Fibroblast of skin of back (primary cell): ENCODE measurements at places on chromosomes 7 and 10.

GRCh38 chr10:110836706-110837105, 35.0 kb upstream of the PDCD4 start:
- DNase-seq: no peak

- no peak for DNase-seq
Measured at GRCh38 chr7:103336761-103337160, 7.8 kb downstream of the DNAJC2 start.

DNA sequence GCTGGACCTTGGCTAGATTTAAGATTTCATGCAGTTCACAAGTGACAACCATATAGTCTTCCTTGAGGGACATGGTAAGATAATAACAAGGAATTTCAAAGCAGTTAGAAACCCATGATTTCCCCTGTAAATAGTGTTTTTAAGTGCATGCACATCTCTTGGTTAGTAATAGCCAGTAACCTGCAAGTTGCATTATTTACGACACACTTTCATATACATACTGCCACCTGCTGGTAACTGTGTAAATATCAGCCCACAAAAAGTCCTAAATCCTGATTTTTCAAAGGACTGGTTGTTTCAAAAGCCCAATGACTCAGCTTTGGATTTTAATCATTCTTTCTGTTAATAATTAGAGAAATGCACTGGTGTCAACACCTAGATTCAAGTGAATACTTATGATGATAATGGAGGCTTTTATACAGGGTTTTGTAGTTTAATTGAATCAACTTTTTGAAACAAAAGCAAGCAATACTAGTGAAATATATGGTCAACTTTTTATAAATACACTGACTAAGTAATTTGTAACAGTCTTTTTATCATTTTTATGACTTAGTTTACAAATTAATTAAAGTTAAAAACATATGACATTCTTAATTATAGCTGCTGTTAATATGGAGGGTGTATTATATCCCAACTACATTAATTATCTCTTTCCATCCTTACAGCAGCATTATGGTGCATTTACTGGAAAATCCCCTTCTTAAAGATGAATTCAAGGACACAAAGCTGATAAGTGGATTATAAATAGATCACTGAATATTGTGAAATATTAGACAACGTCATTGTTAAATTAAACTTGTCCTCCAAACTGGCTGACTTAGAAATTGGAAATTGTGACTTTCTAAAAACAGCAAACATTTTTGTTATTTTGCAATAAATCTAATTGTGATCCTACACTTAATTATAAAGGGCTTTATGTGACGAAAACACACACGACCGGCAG, 367.7 kb upstream of the SEMA3D start:
- DNase-seq: peak; percentile 67

DNA sequence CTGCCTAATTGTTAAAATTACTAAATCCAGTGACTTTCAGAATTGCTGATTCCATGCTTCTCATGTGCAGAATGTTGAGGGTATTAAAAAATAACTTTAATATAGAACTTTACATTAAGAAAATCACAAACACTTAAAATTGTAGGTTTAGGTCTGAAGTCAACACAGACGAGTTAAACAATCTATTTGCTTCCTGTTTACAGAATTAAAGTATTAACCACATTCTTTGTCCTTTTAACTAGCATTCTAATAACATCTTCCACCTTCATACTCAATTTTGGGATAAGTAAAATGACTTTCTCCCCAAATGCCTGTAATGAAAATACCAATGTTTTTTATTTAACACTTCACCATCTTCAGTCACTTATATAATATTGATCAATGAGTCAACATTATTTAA, 2.2 kb downstream of the ITGB1 start:
- DNase-seq: no peak

- DNase-seq: no peak
Measured at GRCh38 chr10:101875068-101875688, 31.6 kb upstream of the KCNIP2 start.

GRCh38 chr10:109895095-109895818, 28.1 kb downstream of the XPNPEP1 start:
- DNase-seq: peak; percentile 57
